ENCODE measurements at places on chromosomes 12 and 14.

- DNase-seq = no peak
Observed at GRCh38 chr12:68445824-68446223, 113.7 kb upstream of the MDM1 start.

- no peak for DNase-seq
Observed at GRCh38 chr14:100071545-100071944, 6.3 kb downstream of the EVL start.

DNA sequence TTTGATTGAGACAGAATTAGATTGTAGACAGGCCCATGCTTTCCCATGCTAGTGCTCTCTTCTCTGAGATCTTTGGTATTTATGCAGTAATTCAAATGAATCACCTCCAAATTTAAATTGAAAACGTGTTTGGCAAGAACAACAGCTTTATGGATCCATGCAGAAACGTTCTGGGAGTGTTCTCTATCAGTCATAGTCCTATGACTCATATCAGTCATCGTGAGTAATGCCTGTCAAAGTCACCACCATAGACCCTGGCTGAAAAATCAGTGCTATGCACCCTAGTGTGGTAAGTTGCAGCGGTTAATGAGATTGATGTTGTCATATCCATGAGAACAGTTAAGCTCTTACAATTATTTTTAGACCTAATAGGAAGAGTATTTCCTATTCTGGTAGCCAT lies 90.1 kb upstream of the FOXG1 start:
- DNase-seq = no peak

- DNase-seq = no peak
Observed at GRCh38 chr14:35470755-35471154, 63.2 kb upstream of the INSM2 start.

DNA sequence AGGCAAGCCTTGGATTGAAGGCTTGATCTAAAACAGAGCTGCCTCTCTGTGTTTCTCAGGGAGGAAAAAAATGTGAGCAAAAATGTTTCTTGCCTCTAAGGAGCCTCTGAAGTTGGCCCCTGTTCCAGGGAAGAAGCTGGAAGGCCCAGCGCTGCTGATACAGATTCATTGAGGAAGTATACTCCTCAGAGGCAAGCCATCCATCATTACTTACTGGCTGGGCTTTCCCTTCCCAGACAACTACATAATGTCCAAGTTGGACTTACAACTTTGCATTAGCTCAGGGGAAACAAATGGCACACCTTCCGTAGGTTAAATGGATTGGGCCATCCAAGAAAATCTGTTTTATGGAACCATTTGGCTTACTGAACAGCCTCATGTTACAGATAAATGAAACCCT lies 263.7 kb upstream of the SEL1L start:
- DNase-seq = no peak

GRCh38 chr14:72790887-72791566 lies 102.9 kb downstream of the DPF3 start:
- no peak for DNase-seq

GRCh38 chr14:93959239-93960107 lies 16.9 kb downstream of the ASB2 start:
- DNase-seq = peak; percentile 92

GRCh38 chr12:49577589-49578315 lies 9.8 kb upstream of the MCRS1 start:
- DNase-seq = no peak

DNA sequence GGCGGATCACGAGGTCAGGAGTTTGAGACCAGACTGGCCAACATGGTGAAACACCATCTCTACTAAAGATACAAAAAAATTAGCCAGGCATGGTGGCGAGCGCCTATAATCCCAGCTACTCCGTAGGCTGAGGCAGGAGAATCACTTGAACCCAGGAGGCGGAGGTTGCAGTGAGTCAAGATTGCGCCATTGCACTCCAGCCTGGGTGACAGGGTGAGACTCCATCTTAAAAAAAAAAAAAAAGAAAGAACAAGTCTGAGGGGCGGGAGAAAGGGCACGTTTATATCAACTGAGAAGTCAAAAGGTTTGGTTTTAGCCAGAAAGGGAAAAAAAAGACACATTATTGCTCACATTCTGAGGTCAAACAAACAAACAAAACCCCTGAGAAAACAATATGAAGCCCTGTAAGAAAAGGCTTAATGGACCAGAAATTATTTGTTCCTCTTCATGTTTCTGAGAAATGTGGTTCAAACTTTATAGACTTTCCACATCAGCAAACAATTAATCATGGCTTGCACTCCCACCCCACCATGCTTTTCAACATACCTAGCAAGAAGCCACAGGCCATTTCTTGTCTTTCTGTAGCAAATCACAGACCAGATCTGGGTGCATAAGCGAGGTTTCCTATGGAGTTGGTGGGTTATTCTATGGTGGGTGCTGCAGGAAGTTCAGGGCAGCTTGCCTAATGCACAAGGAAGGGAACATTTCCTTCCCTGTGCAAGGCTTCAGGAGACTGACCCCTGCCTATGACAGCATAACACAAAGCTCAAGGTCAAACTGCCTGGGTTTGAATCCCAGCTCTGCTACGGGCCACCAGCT lies 80.1 kb downstream of the SSPN start:
- DNase-seq = no peak

DNA sequence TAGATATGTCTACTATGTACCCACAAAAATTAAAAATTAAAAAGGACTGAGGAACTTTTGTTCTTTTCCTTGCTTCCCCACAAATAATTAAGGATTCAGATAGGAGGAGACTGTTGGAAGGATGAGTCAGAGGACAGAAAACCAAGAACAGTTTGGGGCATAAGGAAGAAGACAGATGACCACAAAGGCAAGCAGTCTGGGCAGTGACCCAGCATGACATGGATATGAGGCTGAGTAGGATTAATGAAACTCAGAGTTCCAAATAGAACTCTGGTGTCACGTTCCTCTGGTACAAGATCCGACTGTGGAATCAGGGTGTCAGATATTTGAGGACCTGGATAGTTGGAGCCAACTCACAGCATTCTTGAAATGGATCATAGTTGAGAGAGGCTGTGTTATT lies 89.3 kb upstream of the SLC38A4 start:
- no peak for DNase-seq

- no peak for DNase-seq
Observed at GRCh38 chr12:57741413-57741789, 2.9 kb upstream of the AGAP2 start.

DNA sequence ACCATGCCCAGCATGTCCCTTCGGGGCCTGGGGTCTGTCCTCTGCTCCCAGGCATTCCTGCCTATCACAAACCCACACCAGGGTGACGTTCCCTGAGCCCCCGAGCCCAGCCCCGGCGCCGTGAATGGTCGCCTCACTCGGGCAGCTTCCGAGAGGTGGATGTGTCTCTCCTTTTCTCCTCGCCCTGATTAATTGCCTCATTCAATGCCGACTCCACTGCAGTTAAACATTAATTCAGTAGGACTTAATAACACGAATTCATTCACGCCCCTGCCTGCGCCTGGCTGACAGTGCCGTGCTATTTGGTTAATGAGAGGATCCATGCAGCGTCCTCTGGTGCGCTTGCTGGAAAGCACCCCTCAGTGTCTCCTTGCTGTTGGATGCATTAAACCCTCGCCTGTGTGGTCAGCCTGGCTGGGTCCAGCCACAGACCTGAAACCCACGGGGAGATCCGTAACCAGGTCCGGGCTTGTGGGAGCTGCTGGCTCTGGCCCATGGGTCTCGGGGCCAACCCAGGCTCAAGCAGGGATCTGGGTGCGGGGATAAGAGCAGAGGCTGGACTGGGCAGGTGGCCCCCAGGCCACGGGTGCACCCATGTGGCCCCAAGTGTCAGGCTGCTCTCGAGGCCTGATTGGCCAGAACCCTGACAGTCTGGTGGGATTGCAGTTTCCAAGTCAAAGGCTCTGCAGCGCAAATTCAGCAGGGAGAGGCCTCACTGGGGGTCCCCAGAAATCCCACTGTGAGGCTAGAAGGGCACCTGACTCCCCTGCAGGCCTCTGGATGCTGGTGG lies 55.4 kb downstream of the FBRSL1 start:
- DNase-seq = no peak

- DNase-seq = no peak
Observed at GRCh38 chr12:116303929-116304328, 26.4 kb upstream of the MED13L start.

GRCh38 chr12:97638739-97639138 lies 176.1 kb downstream of the RMST start:
- DNase-seq = no peak

GRCh38 chr14:87813211-87813610 lies 179.8 kb downstream of the GALC start:
- DNase-seq = no peak

DNA sequence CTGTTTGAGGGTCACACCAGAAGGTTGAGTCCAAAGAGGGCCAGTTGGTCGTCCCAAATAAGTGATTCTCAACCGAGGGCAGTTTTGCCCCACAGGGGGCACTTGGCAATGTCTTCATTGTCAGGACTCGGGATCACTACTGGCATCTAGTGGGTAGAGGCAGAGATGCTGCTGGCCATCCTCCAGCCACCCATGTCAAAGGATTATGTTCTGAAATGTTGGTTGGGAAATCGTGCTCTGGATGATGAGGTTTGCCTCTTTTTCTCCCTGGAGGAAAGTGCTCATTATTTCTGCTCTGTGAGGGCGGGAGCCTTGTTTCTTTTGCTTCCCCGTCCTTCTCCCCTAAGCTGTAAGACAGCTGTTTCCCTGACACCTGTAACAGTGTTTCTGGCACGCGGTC lies 3.6 kb downstream of the ZNF839 start:
- peak; percentile 26 for DNase-seq

GRCh38 chr12:7608184-7608911 lies 57.4 kb downstream of the APOBEC1 start:
- DNase-seq = no peak

GRCh38 chr12:61869796-61870195 lies 390.4 kb upstream of the USP15 start:
- DNase-seq = no peak

Data from stimulated activated CD4-positive, alpha-beta T cell treated with anti-CD3 and anti-CD28 coated beads, Interleukin-2, amount 100 ng/mL, for 24 hours (primary cell).